ENCODE measurements at places on chromosomes 5 and 9.

GRCh38 chr5:14003513-14003912 lies 59.0 kb upstream of the DNAH5 start:
- DNase-seq = no peak

DNA sequence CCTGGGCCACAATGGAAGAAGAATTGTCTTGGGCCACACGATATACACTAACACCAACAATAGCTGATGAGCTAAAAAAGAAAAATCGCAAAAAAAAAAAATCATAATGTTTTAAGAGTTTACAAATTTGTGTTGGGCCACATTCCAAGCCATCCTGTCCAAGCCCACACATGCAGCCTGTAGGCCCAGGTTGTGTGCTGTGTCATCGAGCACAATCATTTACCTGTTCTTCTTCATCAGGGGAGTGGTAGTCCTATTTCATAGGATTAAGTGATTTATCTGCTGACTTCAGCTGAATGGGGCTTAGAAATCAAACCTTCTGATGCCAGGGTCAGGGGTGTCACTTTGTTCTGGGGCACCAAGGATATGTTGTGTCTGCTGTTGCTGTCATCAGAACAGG lies 44.6 kb upstream of the ELL2 start:
- no peak for DNase-seq

- DNase-seq = no peak
These were observed 31.3 kb downstream of the IPPK start for GRCh38 chr9:92638621-92639101.

- no peak for DNase-seq
These were observed 414.1 kb downstream of the FAM170A start for GRCh38 chr5:120043431-120043830.

DNA sequence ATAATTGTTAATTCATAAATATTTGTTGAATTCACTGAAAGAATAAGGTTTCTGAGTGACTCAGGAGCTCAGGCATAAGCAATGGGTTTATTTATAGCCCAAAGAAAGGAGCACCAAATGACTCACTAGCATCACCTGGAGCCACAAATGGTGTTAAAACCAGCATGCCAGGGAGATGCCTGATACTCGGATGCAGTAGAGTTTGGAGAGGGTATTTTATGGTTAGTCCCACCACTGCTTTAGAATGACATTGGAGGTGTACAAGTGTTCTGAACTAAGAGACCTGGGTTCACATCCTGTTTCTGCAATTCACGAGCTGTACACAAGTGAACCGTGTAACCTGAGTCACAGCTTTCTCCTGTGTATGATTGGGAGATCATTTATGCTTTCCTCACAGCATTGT lies 25.2 kb downstream of the CCL28 start:
- no peak for DNase-seq

GRCh38 chr9:4938496-4938895 lies 46.6 kb upstream of the JAK2 start:
- no peak for DNase-seq

Data from CD4-positive, alpha-beta T cell treated with Interleukin-1 beta for 1 hour (primary cell).